ENCODE measurements at places on chromosomes 16 and 17.

DNA sequence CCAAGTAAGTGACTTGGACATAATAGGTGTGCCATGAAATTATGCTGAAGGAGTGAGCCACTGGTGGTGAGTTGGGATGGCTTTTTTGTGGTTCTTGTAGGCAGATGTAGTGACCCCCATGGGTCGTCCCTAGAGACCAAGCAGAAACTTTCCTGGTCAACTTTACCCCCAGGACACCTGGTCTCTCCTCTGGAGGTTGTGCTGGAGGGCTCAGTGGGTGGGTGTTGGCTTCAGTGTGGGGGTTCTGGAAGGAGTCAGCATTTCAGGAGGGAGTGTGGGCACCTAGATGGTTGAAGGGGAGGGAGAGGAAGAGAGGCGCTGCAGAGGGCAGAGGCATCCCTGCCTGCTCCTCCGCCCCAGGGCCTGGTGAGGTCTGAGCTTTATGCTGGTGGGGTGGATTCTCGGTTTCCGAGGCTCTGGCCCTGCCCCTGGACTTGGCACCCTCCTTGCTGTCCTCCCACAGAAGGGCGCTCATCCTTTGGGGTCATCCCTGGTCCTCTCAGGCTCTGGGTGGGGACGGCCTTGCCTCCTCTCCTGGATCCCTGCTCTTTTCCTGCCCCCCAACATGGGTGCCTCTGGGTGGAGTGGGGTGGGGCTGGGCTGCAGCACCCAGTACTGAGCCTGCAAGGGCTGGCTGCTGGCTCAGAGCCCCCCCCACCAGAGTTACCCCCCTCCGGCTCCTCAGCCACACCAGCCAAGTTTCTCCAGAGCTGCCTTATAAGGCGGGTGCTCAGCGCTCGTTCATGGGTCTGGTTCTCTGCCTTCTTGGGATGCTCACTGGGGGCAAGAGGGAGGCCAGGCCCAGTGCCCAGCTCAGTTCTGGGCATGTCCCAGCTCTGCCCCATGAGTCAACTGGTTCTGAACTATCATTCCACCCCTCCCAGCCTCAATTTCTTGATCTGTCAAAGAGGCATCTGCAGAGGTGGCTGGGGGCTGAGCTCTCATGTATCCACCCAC lies 266.8 kb downstream of the SEC14L1 start:
- no peak for DNase-seq

DNA sequence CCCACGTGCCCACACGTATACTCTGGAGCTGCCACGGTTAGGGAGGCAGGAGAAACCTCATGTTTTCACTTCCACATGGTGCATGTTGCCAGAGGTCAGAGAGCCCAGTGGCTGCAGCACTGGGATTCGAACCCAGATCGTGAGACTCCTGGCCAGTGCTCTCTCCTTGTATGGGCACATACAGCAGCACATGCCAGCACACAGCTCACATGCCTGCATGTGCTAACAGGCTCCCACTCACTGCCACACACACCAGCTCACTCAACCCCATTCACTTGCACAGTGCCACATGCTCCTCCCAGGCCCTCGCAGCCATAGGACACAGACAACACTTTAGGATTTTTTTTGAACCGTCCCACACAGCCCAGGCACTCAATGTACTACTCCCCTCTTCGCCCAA lies 49.5 kb upstream of the MRPS23 start:
- no peak for DNase-seq

GRCh38 chr17:50865868-50866260 lies 290 bp downstream of the TOB1 start:
- DNase-seq: no peak

DNA sequence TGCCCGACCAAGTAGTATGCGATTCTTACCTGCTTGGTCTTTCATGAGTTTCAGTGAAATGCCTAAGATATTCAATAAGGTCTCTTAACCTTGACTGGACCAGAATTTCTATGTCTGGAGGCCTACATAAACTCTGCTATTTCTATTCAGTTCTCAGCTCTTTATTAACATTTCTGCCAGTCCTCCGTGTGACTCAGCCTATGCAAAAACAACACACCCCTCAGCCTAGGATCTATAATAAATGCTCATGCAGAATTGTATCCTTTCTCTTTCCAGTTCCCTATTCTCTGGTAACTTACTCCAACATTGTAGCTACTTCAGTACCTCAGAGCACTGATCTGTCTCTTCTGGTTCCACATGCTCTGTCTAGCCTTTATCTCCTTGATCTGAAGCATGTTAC lies 1507.4 kb downstream of the CDH11 start:
- DNase-seq: no peak

DNA sequence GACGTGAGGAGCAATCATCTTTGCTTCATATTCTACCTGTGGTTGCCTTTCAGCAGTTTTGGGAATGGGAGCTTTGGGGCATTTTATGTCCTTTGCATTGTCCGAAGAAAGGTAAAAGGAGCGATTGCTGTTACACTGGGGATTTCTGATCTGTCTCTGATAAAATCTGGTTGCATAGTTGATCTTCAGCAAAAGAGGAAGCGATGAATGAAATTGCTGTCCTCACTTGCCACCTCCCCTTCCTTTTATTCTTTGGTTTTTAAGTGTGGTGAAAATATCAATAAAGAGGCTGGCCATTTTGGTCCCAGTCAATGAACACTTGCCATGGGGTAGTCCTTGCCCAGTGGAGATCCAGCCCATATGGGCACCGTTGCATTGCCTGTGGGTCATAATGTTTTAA lies 236.8 kb downstream of the MSI2 start:
- no peak for DNase-seq
